ENCODE measurements at places on chromosomes 4 and X.
A peak's percentile ranks its signal among the peaks of the same experiment; 100 is the strongest.

GRCh38 chr4:7799736-7800135 lies 139.9 kb downstream of the AFAP1 start:
- no peak for DNase-seq

DNA sequence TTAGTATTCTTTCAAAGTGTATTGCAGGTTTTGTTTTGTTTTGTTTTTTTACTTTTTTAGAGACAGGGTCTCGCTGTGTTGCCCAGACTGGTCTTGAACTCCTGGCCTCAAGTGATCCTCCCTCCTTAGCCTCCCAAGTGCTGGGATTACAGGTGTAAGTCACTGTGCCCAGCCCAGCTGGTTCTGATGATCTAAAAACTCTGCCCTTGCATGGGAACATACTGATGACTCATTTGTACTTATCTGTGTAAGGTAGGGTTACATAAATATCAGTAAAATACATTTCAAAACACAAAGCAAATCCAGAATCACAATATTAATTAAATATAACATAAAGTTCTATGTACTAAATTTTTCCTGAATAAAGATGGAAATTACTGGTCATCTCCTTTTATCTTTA lies 7.4 kb upstream of the SLC9B1 start:
- no peak for DNase-seq

GRCh38 chrX:51870354-51870753 lies 23.1 kb upstream of the MAGED1 start:
- DNase-seq = no peak

- DNase-seq = no peak
Observed at GRCh38 chr4:189436207-189436606, 504.5 kb upstream of the FRG1 start.

- no peak for DNase-seq
Observed at GRCh38 chr4:141207961-141208360, 12.7 kb upstream of the ZNF330 start.

DNA sequence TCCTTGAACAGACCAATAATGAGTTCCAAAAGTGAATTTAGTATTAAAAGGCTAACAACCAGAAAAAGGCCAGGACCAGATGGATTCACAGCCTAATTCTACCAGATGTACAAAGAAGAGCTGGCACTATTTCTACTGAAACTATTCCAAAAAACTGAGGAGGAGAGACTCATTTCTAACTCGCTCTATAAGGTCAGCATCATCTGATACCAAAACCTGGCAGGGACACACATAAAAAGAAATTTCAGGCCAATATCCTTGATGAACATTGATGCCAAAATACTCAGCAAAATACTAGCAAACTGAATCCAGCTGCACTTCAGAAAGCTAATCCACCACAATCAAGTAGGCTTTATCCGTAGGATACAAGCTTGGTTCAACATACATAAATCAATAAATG lies 35.8 kb upstream of the USP46 start:
- DNase-seq = no peak

GRCh38 chr4:73028621-73029020 lies 40.9 kb downstream of the COX18 start:
- DNase-seq = no peak

DNA sequence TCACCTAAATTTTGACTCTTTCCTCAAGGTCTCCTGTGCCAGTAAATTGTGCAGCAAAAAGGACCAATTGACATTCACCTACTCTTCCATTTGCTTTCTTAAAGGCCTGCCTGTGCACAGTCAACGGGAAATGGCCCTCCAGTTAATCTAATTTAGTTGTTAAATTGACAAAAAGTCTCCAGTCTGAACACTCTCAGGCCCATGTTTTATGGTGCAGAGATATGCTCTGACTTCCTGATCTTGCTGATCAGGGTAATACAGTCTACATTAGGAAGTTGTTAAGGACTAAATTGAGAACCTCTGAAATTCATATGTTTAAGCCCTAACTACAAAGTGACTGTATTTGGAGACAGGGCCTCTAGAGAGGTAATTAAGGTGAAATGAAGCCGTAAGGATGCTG lies 133.6 kb upstream of the IL15 start:
- no peak for DNase-seq

DNA sequence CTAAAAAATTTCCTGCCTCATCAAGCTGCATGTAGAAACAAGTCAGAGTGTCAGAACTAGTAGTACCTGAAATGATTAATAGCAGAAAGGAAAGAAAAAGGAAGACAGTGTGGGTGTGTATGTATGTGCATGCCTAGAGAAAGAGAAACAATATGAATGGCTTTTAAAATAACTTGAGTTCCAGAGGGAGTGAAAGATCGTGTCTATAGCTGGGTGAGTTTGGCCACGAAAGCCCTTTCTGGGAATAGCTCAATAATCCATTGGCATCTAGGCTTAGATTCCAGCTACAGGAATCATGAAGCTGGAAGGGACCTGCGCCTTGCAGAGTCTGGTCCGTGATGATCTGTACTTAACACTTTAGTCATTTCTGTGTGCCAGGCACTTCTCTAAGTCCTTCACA lies 195.6 kb downstream of the RAPGEF2 start:
- no peak for DNase-seq

GRCh38 chr4:41360214-41360920 lies 103.6 kb downstream of the UCHL1 start:
- no peak for DNase-seq

DNA sequence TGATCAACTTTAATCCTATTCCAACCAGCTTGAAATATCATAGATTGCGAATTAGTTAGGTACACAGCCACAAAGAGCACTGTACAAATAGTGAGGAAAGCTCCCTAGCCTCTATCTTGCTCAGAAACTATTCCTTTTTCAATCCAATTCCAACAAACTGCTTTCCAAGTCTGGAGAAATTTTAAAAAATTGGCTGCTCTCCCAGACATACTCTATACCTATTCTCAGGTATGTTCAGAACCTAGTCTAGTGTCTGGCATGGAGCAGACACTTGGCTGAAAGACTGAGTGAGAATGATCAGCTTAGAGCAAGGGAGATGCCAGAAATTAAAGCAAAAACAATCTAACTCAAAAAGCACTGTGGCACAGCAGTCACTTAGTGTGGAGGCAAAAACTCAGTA lies 105.9 kb downstream of the SLC10A7 start:
- DNase-seq = no peak

- no peak for DNase-seq
Observed at GRCh38 chr4:5925419-5926200, 32.7 kb upstream of the CRMP1 start.

DNA sequence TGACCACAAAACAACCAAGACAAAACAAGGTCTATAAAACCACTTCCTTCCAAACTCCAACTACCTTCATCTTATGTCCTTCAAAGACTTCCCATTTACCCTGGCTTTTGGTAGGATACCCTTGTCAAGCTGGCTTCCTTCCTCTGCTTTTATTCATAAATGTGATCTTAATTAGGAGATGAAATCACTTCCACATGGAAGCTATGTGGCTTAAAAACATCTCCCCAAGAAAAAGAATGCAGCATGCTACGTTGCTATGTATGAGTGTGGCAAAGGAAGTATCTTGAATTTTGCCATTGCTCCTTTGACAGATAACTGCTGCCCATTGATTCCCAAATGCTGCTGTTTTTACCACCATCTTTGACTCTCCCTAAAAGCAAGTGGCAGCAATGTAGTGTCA lies 46.4 kb upstream of the VEGFD start:
- DNase-seq = no peak

GRCh38 chrX:20263474-20263873 lies 3.2 kb downstream of the RPS6KA3 start:
- no peak for DNase-seq

DNA sequence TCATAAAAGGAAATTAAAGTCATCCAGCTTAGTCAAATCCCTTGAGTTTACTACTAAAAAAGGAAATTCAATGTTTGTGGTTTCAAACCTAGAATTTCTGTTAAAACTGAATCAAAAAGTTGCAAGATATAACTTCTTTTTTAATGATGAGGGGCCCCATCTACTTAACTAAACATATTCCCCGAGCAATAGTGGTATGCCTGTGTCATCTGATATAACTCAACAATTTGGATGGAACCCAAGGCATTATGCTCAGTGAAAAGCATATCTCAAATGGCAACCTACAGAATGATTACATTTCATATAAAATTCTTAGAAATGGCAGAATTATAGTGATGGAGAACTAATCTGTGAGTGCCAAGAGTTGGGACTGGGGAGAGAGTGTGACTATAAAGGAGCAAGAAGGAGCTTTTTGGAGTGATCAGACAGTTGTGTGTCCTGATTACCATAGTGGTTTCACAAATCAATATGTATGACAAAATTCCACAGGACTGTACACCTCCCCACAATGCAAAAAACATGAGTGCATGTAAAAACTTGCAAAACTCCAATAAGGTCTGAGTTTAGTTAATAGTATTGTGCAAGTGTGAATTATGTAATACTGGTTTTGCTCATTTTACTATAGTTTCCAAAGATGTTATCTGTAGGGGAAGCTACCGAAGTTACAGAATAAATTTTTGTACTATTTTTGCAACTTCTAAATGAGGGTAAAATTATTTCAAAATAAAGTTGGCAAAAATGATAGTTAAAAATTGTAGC lies 323.2 kb downstream of the ARHGAP24 start:
- no peak for DNase-seq

GRCh38 chr4:130124066-130124465 lies 1028.1 kb downstream of the C4orf33 start:
- no peak for DNase-seq

GRCh38 chrX:68691921-68692320 lies 44.5 kb downstream of the STARD8 start:
- DNase-seq = no peak

- DNase-seq = no peak
Observed at GRCh38 chr4:156779042-156779441, 192.6 kb downstream of the PDGFC start.

- DNase-seq = no peak
Observed at GRCh38 chr4:56410247-56411062, 23.2 kb upstream of the AASDH start.

DNA sequence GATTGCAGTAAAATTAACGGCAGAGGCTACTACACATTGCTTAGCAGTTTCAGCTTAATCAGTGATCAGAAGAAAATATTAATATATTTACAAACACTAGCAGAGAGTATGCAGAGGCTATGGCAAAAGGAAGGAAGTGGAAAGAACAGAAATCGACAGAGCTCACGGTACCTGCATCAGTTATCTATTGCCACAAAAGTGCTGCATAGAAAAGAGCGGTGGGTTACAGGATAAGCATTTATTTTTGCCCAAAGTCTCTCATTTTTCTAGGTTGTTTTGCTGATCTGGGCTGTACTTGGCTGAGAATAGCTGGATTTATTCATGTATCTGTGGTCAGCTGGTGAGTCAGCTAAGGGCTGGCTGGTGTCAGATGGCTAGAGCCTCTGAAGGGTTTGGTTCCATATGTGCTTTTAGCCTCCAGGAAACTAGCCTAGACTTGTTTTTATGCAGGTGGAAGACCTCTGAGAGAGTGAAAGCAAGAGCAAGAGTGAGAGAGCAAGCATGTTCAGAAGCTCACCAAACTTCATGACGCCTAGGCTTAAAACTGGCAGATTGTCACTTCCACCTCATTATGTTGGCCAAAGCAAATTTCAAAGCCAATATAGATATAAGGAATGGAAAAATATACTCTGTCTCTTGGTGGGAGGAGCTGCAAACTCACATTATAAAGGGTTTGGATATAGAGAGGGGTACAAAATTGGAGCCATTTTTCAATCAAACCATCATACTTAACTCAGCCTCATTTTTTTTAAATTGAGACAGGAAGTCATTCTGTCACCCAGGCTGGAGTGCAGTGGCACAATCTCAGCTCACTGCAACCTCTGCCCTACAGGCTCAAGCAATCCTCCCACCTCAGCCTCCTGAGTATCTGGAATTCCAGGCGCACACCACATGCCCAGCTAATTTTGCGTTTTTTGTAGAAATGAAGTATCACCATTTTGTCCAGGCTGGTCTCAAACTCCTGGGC lies 153.2 kb upstream of the RPL34 start:
- DNase-seq = peak; percentile 71

DNA sequence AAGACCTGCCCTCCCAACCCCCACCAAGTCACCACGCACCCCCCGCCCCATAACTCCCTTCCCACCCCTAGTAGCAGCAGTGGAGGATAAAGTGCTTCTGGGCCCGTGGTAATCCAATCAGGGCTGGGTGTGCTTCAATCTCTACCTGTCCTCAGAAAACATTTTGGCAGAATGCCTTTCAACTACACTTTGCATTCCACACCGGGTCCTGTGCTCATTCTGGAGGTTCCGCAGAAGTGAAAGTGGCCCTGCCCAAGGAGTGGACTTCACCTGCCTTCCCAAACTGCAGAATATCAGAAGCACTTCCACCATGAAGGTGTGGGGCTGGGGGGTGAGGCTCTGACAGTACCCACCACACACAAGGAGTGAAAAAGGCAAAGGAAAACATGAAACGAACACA lies 322.3 kb downstream of the DHX15 start:
- DNase-seq = no peak

- DNase-seq = no peak
Observed at GRCh38 chr4:107319386-107319785, 283.3 kb upstream of the DKK2 start.

DNA sequence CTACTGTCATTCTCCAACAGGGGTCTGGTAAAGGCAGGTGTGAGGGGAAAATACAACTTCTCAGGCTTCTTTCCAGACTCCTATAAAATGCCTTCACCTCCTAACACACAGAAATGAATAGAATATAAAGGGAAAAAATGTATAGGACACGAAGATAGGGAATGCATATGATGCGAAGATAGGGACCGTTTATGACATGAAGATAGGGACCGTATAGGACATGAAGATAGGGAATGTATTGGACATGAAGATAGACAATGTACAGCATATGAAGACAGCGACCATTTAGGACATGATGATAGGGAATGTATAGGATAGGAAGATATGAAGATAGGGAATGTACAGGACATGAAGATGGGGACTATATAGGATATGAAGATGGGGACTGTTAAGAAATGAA lies 10.5 kb downstream of the IRF2 start:
- DNase-seq = no peak

DNA sequence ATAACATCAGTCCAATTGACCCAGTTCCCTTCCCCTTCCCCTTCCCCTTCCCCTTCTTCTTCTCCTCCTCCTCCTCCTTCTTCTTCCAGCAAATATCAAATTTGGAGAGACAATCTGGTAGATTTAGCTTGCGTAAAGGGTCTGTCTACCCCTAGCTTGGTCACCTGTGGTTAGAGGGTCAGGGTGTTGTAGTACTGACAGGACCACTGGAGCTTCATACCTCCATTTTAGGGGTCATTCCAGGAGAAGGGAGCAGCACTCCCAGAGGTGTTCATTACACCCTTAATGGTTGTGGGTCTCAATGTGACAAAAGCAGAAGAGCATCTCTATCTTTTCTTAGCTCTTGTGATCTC lies 3.7 kb upstream of the FGB start:
- DNase-seq = no peak

- no peak for DNase-seq
Observed at GRCh38 chrX:68284281-68284904, 148.9 kb downstream of the OPHN1 start.

DNA sequence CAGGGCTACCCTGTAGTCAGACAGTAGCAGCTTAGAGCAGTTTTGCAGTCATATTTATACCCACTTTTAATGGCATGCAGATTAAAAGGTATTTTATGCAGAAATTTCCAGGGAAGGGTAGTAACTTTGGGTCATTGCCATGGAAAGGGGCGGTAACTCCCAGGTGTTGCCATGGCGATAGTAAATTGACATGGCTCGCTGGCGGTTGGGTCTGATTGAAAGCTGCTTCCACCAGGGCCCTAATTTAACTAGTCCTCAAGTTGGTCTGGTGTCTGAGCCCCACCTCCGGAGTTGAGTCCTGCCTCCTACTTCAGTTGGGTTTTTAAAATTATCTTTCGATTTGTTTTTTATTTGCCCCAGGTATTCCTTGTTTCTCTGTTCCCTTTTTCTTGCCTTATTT lies 70.1 kb downstream of the NAA11 start:
- DNase-seq = no peak

All from DND-41 (cell line).